ENCODE measurements at places on chromosomes 5 and 9.

DNA sequence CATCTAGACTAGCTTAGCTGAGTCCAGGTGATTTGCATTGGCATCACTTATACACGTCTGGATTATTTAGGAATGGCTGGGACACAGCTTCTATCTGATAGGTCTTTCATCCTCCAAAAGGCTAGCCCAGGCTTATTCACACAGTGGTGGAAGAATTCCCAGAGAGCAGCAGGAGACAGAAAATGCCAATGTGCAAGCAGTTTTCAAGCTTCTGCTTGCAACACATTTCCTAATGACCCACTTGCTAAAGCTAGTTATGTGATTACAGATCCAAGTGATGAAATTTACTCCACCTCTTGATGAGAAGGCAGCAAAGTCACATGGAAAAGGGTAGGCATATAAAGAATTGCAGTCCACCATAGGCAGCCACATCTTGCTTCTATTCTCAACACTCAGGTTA lies 44.2 kb upstream of the MAST4 start:
- DNase-seq: no peak

DNA sequence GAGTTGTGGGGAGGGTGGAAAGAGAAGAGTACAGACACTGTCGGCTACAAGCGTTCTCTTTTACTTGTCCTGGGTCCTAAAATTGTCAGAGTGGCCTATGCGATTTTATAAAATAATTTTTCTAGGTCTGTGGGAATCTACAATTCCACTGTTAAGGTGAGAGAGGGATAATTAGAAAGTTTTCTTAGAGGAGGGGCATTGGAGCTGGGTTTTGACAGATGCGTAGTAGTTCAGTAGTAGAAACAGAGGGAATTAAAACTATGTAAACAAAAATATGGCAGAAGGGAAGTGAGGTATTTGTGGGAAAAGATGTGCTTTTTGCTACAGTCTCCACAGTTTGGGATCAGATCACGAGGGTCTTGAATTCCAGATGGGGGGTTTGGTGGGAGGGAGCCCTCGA lies 129.1 kb upstream of the SHB start:
- no peak for DNase-seq

DNA sequence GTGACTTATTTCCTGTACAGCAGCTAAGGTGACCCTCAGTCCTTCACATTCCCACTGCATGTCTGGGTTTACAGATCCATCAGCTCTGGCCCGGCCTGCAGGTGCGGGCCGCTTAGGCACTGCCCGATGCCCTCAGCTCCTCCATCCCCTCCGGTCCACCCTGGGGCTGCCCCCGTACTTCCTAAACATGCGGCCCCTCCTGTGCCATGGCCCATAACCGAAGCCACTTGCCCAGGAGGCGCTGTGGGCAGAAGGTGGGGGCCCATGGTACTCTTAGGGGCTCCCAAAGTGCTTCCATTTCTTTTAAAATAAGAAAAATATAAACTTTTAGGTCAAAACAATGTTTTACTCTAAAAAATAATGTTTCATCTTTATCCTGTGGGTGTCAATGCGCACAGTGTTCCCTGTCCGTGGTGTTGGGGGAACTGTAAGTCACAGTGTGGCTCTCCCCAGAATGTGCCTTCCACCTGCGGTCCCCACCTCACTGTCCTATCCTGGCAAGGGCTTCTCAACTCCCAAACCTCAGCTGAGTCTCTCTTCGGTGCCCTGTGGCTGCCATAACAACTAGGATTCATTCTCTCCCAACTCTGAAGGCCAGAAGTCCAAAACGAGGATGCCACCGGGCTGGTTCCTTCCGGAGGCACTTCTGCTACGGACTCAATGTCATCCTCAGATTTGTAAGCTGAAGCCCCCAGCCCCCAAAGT lies 132.7 kb upstream of the LPCAT1 start:
- DNase-seq: no peak

DNA sequence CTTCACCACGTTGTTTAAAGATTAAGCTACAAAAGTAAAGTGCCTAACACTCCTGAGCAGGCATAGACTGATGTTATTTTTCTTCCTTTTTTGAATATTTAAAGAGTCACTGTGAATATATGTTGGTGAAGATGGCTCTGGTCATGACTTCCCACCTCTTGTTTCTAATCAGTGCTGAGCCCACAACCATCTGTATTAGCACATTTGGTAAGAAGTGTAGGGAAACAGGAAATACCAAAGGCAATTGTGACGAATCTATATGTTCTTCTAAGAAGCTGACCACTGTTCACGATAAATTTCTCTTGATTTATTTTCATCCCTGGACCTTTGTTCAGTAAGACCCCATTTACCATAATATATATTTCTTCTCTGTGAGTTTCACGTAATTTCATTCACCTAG lies 108.3 kb upstream of the PCA3 start:
- DNase-seq: no peak

DNA sequence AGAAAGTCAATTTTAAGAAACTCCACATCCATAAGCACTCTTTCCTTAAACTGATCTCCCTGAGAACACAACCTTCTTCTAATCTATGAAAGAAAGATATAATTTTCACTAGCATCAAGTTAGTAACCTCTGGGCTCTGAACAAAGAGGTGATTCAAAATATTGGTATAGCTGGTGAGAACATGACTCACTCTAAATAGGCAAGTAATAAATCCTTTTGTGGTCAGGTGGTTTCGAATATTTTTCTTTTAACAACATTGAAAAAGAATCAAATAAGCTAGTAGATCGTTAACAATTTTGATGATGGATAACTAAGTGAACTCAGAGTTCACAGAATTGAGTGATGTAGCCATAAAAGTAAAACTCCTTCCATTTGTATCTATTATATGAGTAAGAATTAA lies 150.6 kb upstream of the IQGAP2 start:
- DNase-seq: peak; percentile 7

- peak; percentile 25 for DNase-seq
Measured at GRCh38 chr5:24633715-24634325, 11.0 kb downstream of the CDH10 start.

- no peak for DNase-seq
Measured at GRCh38 chr5:80565330-80565729, 4.8 kb downstream of the ANKRD34B start.

GRCh38 chr9:119234636-119235035 lies 134.6 kb downstream of the BRINP1 start:
- no peak for DNase-seq

DNA sequence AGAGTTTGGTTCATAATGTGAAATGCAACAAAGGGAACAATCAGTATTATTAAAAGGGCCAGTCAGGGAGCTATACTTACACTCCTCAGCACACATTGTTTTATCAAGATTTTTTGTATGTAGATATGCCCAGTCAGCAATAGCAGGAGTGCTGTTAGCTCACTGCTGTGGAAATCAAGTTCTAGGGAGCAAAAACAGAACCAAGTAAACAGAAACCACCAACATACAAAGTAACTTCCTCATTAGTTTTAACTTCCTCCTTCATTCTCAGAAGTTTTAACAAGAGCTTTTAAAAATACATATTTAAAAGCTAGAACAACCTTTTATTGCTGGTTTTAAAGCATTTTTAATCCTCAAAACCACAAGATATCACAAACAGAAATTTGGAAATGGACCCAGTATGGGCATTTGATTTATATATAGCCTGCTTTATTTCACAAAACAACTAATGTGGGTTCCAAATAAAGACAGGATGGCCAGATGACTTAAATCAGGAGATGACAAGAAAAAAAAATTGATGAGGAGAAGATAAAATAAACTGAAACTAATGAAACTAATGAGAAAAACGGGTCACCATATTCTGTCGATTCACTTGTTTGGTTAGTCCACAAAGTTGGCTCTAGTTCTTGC lies 178.5 kb downstream of the ADAMTS12 start:
- no peak for DNase-seq

- peak; percentile 8 for DNase-seq
Measured at GRCh38 chr5:68661237-68661636, 432.6 kb upstream of the SLC30A5 start.

GRCh38 chr5:160289721-160290120 lies 22.6 kb downstream of the CCNJL start:
- no peak for DNase-seq

DNA sequence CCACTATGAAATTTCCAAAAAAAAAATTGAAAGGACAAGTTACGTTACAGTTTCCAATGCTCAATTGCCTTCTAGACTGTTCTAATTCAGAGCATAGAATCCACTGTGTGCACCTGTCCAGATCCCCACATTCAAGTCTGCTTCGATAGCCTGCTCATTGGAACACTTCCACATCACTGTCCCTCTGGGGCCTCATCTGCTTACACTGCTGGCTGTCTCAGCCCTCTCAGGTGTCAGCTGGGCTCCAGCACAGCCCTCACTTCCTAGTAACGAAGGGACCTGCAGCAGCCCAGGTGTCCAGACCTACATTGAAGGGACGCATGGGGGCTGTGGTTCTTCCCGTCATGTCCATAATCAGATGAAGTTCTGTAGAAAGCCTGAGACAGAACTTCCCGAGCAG lies 94.3 kb upstream of the EMB start:
- no peak for DNase-seq

DNA sequence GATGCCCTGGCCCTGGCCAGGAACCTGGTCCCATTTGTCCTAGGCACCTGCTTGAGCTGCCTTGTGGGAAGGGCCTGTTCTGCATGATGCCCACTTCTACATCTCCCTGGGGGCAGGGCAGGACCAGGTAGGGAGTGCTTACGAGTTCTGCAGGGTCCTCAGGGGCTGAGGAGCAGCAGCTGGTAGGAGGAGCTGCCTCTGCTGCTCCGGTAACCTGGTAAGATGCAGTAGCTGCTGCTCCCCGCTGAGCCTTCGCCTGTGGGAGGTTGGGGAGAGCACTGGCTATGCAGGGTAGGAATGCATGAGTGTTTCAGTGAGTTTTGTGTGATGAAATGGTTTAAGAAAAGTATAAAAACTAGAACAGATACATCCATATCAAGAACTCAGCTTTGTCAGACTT lies 13.6 kb downstream of the LRRC8A start:
- no peak for DNase-seq

GRCh38 chr5:82799361-82800077 lies 277.7 kb downstream of the TMEM167A start:
- no peak for DNase-seq

DNA sequence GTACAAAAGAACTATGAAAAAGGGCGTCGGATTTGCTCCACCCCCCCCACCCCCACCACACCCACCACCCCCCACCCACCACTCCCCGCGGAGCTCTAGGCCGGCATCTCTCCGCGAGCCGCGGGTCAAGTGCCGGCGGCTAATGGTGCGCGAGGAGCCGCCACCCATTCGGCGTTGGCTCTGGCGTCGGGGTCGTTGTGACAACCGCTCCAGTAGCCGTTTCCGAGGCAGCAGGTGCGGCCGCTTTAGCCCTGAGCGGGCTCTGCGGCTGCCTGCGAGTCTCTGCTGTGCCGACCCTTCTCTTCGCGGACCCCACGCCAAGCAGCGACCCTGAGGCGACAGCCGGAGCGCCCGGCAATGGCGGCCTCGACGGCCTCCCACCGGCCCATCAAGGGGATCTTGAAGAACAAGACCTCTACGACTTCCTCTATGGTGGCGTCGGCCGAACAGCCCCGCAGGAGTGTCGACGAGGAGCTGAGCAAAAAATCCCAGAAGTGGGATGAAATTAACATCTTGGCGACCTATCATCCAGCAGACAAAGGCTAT lies at the start of gene PPP1R2B:
Gene PPP1R2B (plus strand): TSS at position 90 of the 546 bp plus-strand sequence. CDS start 268 bp downstream, at position 358.
- no peak for DNase-seq

GRCh38 chr9:28774433-28775235 lies 1201.4 kb upstream of the C9orf72 start:
- peak; percentile 33 for DNase-seq

- DNase-seq: no peak
Measured at GRCh38 chr9:136644343-136644592, 18.4 kb upstream of the EGFL7 start.

- DNase-seq: no peak
Measured at GRCh38 chr9:125932746-125933455, 185.7 kb downstream of the PBX3 start.

DNA sequence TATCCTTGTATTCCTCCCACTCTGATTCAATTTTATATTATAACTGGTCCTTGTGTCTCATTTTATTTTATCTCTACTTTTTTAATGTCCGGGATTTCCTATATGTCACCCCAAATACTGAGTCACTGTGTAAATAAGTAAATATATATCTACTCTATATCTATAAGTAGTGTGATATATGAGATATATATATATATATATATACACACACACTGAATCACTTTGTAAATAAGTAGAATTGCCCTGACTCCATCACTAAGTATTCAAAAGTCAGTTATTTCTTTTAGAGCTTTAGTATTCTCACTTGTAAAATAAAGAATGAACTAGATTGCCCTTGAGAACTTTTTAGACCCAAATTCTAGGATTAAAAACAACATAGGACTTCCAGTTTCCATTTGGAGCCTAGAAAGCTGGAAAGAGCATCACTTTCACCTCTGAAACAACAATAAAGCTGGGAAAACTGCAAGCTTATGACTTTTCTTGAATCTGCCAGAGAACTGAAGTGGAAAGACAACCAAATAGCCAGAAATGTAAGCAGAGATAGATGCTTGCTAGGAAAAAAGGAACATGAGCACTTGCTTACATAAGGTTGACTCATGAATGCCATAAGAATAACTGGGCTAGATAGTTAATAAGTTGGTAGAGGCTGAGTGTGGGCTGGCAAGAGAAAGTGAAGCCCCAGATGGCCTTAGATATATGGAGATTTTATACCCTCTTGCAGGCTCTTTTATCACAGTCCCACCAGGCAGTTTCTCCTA lies 171.1 kb upstream of the TLX3 start:
- peak; percentile 48 for DNase-seq

GRCh38 chr9:83081846-83082245 lies 18.9 kb upstream of the RASEF start:
- DNase-seq: no peak

GRCh38 chr5:5080790-5081189 lies 59.3 kb upstream of the ADAMTS16 start:
- no peak for DNase-seq

DNA sequence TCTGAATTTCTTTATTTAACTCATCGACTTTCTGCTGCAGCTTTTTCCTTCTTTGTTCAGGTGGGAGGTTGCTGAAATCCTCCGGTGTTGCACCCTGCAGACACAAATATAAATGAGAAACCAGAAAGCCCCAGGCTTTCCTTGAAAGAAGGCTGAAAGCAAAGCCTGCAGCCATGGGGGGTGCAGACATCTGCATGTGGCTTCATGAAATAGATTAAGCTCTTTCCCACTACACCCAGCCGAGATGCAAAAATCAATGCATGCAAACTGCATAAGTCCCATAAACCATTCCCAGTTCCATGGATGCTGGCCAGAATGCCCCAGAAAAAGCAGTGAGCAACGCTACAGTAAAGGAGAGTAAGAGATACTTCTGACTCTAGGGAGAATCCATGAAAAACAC lies 73.6 kb downstream of the USP20 start:
- no peak for DNase-seq

GRCh38 chr5:41812156-41812555 lies 58.1 kb downstream of the OXCT1 start:
- no peak for DNase-seq

DNA sequence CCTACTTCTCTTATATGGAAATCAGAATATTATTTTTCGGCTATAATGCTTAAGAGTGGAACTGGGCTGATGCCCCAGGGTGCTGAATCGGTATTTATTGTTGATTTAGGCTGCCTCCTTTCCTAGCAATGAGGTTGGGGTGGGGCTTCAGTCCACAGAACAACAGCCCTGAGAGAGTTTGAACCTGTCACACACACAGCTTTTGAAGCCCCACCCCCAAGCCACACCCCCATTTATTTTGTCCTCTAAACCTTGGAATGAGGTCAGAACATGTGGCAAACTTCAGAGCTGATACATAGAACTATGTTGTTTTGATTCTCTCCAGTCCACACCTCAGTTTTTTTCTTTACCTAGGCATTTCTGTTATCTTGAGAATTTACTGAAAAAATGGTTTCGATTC lies 51.7 kb upstream of the CAMK4 start:
- DNase-seq: peak; percentile 11

Measured in HT1080 (cell line).